ENCODE measurements at places on chromosomes 5 and 9.

- no peak for DNase-seq
These were observed 1.3 kb downstream of the SLC12A7 start for GRCh38 chr5:1110307-1111240.

DNA sequence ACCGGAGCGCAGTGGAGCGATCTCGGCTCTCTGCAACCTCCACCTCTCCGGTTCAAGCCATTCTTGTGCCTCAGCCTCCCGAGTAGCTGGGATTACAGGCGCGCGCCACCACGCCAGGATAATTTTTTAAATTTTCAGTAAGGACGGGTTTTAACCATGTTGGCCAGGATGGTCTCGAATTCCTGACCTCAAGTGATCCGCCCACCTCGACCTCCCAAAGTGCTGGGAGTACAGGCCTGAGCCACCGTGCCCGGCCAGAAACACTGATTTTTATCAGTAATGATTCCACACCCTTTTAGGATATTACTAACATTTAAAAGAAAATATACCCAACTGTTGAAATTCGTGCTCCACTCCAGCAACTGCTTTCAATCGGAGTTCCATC lies 464 bp upstream of the FAM151B start:
- no peak for DNase-seq

DNA sequence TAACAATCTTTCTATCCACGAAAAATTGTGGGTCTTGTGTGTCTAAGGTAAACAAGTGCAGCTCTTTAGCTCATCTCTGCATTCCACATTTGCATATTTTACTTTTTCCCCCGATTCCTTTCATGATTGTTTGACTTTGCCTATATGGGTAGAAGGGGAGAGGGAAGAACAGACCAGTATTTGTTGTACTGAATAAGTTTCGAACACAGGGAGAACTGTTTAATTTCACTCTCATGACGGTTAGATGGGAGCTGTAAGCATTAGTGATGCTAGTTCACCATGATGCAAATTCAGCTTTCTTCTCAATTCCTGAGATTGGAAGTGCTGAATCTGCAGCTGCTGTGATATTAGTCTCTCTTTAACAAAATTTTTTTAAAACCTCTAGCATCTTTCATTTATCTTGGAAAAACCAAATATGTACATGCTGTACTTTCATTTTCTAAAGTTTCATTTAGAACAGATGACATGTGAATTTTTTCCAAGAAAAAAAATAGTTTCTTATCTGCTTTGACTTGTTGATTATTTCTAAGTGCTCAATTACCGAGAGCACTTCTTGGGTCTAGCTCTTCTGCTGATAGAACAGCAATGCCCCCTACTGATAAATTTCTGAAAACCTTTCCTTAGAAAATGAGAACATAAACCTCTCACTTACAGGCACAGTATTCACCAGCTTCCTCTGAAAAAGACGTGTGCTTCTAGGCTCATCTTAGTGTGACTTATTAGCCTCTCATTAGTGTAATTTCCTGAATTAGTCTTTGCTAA lies 149.5 kb downstream of the BAAT start:
- peak; percentile 39 for DNase-seq

- DNase-seq, result no peak
These were observed 21.6 kb downstream of the NEUROG1 start for GRCh38 chr5:135514116-135514515.

DNA sequence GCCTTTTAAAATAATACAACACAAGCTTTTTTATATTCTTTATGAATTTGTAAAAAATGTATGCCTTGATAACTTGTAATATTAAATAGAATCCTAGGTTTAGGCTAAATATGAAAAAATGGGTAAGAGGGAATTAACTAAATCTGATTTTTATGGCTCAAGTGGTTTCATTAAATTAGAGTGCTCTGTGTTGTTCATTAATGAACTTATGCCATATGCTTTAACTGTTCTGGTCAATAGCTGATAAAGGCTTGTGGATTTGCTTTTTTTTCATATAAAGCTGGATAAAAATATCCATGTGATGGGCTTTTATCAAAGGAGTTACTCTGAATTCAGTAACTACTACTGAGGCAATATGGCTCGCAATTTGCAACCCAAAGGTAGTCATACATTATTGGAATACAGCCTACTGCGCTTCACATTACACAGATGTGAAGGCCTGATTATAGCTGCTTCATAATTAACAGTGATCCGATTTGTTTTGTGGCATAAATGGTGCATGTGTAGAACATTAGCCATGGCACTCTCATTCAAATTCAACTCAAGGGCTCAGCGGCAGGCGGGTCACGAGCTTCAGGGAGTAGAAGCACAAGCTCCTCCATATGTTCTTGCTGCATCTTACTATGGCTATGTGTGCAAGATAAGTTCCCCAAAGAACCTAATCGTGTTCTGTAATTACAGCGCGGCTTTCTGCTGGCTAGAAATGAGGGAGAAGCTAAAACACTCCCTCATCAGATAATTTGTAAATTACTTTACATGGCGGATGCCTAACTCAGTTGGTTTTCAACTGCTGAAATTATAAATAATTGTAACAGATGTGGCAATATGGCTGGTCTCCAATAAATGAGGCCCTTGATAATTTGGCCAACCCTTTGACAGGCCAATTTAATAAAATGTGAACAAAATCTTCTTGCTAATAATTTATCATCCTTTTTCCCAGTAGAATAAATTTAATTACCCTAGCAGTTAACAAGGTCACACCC lies 188.3 kb downstream of the CNTLN start:
- DNase-seq, result no peak

DNA sequence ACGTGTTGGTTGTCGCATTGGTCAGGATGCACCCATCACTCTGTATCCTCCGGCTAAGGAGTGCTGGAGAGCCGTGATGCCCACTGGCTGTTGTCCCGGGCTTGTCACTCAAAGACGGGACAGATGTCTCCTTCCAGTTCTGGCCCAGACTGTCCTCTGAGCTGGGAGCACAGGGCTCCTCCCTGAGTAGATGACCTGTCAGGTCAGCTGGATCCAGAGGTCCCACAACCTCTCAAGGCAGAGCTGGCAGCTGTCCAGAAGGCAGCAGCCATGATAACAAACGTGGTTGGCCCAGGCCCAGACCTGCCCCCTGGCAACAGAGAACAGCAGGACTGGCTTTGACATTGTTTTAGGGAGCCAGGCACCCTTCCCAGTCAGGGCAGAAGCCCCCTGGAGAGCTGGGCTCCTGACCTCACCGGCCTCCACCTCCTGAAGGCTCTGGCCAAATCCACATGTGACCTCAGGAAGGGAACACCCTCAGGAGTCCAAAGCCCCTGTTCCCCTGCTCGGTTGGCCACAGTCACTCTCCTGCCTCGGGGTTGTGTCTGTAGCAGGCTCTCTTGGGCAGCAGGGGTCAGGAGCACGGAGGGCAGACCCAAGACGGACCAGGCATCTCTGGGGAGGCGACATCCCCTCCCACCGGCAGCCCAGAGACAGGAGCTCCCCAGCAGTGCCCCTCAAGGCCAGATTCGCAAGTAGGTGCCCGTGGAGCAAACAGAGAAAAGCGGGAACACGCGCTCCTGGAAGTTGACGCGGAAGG lies 10.3 kb downstream of the TRIM7 start:
- no peak for DNase-seq

- no peak for DNase-seq
These were observed 103.5 kb upstream of the EQTN start for GRCh38 chr9:27400334-27400880.

DNA sequence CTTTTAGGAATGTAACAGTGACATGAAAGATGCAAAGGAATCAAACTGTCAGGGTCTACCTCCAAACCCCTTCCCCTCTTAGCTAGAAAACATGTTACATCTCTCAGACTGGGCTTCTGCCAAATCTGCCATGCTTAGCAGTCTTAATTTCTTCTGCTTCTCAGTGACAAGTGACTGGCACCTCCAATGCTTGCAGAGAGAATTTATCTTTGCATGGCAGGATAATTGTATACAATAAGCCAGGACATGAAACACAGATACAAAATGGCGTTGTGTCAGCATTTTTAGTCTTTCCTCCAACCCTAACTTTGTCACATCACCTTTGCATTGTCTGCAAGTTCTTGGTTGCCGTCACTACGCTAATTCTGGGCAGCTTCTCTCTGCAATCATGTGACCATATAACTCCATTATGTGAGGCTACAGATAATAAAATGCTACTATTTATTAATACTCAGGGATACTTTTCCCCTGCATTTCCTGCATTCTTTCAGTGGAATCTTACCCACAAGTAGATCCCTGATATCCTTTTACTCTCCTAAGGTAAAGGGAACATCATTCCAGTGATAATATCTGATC lies 89.8 kb downstream of the PLCXD3 start:
- no peak for DNase-seq

GRCh38 chr9:81559709-81560108 lies 129.6 kb downstream of the TLE1 start:
- peak; percentile 94 for DNase-seq

Data from ACHN (cell line).